Spinal cord (tissue), 10 donors: ENCODE measurements at places on chromosomes 4 and X. TPM values are rescaled to one million over a fixed set of nuclear protein-coding genes. Genes with fewer than 3 reads are reported as not detected.

The ERAS gene
- total RNA-seq: 0.22 TPM

DNA sequence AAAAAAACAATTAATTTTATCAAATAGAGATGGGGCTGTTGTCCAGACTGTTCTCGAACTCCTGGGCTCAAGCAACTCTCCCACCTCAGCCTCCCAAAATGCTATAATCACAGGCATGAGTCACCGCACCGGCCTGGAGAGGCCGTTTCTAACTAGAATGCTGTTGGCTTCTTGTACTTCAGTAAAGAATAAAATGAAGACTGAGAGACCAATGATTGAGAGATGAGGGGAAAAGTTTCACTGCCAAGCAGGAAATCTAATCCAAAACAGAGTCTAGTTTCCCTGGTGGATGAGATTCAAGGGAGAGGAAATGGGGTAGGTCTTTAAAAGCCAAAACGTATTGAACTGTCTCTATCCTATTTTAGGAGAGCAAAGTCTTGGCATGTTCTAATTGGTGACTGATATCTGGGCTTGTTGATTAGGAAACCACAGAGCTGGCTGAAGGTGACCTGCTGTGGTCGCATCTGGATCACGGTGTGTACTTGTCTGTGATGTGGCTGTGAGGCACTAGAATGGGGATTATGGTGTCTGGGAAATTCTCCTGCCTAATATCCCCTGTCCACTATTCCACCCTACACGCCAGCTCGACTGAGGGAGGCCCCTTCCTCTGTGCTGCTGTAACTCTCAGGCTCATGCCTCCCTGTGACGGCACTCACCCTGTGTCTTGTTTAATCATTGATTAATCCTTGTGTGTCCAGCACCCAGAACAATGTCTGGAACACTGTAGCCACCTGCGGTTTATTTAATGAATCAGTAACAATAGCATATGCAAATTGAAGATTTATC, 15.0 kb upstream of the TRIM2 start:
- DNase-seq: no peak

DNA sequence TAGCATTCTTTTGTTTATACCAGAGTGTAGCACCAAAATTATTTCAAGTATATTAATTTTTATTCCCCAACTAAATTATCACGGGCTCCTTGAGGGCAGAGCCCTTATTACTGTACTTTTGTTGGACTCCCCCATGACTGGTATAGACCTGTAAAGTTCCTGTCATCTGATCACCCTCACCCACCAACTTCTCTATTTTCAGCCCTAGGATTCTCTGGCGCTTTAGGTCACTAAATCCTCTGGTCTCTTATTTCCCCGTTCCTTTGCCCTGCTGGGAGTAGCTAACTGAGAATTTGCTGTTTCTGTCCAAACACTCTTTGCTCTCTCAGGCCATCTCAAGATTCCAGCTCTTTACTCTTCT, 3.2 kb upstream of the XKRX start:
- DNase-seq: no peak

DNA sequence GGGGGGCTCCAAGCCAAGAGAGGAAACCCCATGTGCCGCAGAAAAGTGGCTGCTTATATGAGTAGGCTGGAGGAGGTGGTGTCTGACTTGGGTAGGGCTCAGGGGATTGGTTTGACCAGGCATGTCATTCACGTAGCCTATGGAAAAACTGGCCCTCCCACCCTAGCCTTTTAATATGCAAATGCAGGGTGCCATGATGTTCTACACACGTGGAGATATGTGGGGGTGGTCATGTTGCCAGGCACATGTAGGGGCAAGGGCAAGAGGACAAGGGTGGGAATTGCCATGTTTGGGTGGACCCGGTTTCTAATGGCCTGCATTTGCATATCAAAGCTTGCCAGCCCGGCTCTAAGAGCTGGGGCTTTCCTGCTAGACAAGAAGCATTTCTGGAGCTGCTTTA, 86.9 kb upstream of the SHISA3 start:
- DNase-seq: no peak

The ZDHHC15 gene
- total RNA-seq: 9.1 TPM

- no peak for DNase-seq
These were observed 151.5 kb downstream of the VEGFC start for GRCh38 chr4:176641237-176641636.

DNA sequence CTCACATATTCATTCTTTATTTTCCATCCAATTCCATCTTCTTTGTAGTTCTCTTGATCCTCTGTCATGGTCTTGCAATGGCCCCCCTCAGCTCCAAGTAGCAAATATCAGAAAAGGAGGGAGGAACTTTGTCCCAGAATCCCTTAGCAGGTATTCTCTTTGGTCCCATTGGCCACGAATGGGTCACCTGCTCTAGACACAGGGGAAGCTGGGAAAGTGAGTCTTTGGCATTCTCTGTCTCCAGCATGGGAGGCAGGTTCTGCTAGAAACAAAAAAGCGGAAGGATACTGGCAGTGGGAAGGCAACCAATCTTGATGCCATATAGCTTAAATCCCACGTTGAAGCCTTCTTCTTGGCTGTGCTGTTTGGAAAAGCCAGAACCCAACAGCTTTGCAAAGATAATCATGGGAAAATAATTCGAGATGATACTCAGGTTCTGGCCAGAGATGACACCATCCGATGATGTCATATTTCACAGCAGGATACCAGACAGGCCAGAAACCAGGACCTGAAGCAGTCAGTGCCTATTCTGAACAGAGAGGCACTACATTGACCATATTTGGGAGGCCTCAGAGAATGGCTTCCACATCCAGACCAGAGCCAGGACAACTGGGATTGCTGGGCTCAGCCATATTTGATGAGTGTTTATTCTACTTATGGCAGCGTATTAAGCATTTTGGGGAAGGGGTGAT, 110.4 kb upstream of the ATXN3L start:
- no peak for DNase-seq

The MAGEA8 gene
- not detected for total RNA-seq

DNA sequence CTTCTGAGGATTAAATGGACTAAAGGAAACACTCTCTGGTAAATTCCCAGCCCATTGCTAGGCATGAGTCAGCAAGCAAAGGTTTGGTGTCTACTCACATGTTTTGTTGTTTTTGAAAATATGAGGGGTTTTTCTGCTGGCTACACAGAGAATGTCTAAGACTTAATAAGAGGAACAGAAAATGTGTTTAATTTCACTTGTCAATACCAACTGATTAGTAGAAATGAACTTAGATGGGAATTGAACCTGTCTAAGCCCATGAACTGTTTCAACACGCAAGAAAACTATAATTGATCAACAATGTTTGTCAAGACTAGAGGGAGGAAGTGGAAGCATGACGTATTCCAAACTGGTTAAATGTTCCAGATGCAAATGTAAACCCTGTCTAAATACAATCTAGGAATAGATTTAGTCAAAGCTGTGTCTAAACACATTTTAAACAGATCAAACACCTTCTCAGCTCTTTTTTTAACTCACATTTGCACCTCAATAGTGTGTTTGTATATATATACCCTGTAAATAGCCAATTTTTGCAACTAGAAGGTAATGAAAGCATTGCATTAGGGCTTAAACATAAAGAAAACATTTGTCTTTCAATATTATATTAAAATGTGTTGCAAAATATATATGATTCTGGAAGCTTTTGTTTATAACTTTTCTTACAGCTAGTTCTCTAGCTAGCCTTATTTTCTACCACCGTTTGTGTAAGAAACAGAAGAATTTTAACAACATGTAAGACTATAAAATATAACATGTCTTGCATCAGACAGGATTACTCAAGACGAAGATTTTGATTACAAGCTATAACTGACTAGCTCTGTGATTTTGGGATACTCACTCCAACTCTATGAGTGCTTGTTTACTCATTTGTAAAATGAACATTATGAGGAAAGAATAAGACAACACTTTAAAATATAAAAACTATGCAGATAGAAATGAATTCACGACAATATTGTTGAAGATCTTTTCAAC, 607.8 kb downstream of the FSTL5 start:
- no peak for DNase-seq

The NAP1L3 gene
- total RNA-seq: 71.4 TPM

- DNase-seq: no peak
These were observed 126.5 kb downstream of the CHIC2 start for GRCh38 chr4:53937918-53938317.

The TLR6 gene
- 2.9 TPM for total RNA-seq
